ENCODE measurements at places on chromosomes 3 and 15.

DNA sequence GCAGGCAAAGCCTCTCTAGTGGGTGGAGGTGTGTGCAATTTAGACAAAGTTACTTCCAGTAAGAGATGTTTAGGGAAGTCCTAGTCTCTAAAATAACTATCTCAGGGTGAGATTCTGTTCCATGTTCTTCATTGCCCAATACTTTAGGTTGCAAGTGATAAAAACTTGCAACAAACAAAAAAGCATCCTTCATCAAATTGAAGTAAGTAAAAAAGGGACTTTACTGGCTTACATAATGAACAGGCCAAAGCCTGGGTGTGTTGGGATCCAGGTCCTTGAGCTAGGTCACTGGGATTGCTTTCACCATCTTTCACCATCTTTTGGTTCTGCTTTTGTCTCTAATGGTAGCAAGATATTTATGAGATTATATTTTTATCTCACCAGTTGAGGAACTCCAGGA, 38.3 kb downstream of the CX3CR1 start:
- DNase-seq = no peak

DNA sequence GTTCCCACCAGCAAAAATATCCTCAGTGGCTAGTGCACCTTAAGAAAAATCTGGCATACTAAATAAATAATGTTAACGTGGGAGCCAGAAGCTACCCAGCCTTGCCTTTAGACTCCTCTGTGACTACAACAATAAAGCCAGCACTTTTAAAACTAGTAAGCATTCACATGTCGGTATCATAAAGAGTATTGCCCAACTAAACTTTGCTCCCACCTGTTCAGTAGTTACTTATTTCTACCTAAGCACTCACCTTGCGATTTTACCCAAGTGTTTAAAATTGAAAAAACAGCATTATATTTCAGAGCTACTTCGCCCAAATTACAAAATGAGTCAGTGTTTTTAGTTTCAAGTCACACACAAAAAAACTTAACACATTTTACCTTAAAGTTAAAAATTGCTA, 12.8 kb downstream of the ALDH1L1 start:
- DNase-seq = no peak

- DNase-seq = no peak
These were observed 98.4 kb downstream of the ERC2 start for GRCh38 chr3:56369914-56370313.

- DNase-seq = no peak
These were observed 6.0 kb downstream of the HCLS1 start for GRCh38 chr3:121654493-121655385.

GRCh38 chr3:69370156-69370883, 15.6 kb downstream of the FRMD4B start:
- no peak for DNase-seq

DNA sequence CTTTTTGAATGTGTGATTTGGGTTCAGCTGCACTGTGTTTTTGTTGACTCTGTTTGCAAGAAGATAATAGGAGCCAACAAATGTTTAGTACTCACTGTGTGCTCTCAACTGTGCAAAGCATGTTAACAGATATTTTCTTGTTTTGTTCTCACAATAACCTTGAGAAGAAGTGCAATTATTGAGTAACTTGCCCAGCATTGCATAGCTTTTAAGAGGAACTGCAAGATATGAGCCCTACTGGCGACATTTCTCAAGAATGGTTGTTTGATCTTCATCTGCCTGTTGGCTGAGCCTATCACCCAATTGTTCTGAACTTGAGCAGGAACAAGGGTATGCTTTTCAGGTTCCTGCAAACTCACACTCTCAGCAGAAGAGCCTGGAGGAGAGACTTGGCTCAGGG, 43.4 kb upstream of the AGBL1 start:
- no peak for DNase-seq

DNA sequence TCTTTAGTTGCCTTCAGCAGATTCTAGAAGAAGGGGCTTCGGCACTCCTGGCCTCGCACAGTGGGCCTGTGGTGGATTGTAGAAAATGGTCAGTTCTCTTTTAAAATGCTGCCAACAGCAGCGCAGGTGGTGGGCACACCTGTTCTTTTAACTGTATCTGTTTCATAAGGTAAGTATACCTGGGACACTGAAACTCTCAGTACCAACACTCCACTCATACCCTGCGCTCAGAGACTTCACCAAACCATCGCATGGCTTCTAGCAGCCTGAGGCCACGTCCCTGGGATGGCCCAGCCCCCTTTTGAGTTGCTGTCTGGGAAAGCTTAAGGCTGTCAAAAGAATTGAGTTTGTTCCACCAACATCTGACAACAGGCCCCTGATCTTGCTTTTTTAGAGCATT, 56.7 kb upstream of the MCF2L2 start:
- DNase-seq = no peak

- no peak for DNase-seq
These were observed 246.1 kb downstream of the ADAMTS17 start for GRCh38 chr15:100095541-100096247.

DNA sequence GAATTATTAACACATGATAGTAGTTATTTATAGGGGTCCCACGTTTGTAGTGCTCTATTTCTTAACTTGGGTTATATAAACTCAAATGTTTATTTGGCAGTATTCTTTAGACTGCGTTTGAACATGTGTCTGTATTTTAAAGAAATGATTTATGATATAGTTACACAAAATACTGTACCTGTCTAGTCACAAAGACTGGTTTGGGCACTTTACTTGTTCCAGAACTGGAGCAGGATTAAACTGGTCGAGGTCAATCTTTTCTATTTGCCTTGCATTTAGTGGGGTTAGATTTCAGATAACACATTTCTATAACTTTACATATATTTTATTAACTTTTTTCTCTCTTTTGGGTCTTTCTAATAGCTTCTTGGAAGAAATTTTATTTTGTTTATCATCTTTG, 39.5 kb downstream of the HACD3 start:
- DNase-seq = no peak

GRCh38 chr15:81155375-81156218, 21.5 kb downstream of the CFAP161 start:
- no peak for DNase-seq

GRCh38 chr3:108441518-108441917, 68.9 kb downstream of the MYH15 start:
- no peak for DNase-seq

- DNase-seq = no peak
These were observed 405.0 kb downstream of the NTRK3 start for GRCh38 chr15:87851497-87851896.

- no peak for DNase-seq
These were observed 13.5 kb upstream of the KCNAB1 start for GRCh38 chr3:156106721-156107373.

- no peak for DNase-seq
These were observed 46.0 kb upstream of the TSEN2 start for GRCh38 chr3:12438318-12438717.

GRCh38 chr3:139309880-139310279, 33.9 kb upstream of the MRPS22 start:
- no peak for DNase-seq

DNA sequence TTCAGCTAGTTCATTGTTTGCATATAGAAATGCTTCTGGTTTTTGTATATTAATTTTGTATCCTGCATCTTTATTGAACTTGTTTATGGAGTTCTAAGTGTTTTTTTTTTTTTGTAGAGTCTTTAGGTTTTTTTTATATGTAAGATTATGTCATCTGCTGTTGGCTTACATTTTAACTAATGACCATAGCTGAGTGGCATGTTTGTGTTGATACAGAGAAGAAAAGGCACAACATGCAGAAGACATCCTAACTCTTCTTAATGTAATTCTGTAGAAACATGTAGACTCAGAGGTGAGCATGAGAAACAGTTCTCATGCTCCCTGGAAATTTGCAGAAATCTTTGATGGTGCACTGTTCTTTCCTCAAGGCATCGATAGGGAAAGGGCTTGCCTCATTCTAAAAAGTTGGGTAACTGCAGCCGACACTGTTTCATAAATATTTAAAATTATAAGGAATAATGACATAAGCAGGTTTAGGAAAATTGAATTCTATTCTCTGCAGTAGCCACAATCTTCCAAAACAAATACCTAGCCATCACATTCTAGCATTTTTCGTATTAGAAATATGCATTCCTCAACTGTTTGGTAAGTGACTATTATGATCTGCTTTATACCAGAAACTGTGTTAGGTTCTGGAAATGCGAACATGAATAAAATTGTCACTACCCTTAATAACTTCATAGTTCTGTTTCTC, 499.6 kb upstream of the KCNMB2 start:
- DNase-seq = no peak

- no peak for DNase-seq
These were observed 387.5 kb upstream of the ATP11B start for GRCh38 chr3:182405759-182406158.

- DNase-seq = no peak
These were observed 105.2 kb upstream of the EPHA3 start for GRCh38 chr3:89002191-89002590.

DNA sequence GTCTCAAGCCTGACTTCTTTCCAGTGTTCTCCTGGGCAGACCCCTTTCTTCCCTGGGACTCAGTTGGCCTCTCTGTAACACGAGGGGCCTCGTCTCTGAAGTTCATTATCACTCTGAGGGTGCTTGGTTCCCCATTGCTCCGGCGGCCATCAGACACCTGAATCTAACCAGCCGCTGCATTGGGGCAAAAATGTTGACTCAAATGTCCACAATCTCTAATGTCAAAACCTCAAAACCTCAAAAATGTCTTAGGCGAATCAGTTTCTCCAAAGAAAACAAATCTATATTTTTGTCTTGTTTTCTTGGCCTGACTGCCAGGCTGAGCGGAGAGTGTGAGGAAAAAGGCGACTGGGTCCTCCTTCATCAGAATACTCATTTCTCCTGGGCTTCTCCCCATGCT, 220.7 kb downstream of the VPS13C start:
- DNase-seq = no peak

- DNase-seq = no peak
These were observed 161.8 kb upstream of the IQSEC1 start for GRCh38 chr3:13235079-13235478.

DNA sequence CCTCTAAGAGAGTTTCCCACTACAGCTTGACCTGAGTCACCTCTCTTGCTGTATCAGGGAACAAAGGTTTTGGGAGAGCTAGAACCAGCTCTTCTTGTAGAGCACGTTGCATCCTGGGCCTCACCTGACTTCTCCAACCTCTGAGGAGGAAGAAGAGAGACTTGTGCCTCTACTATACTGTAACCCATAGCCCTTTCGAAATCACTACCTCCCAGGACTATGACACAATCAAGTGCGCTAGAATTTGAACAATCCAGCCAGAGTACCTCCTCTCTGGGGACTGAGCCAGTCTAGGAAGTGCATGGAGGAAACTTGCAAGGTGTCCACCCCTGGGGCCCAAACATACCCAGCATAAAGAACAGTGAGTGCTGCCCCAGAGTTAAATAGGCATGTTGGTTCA, 192.8 kb upstream of the BHLHE40 start:
- no peak for DNase-seq

DNA sequence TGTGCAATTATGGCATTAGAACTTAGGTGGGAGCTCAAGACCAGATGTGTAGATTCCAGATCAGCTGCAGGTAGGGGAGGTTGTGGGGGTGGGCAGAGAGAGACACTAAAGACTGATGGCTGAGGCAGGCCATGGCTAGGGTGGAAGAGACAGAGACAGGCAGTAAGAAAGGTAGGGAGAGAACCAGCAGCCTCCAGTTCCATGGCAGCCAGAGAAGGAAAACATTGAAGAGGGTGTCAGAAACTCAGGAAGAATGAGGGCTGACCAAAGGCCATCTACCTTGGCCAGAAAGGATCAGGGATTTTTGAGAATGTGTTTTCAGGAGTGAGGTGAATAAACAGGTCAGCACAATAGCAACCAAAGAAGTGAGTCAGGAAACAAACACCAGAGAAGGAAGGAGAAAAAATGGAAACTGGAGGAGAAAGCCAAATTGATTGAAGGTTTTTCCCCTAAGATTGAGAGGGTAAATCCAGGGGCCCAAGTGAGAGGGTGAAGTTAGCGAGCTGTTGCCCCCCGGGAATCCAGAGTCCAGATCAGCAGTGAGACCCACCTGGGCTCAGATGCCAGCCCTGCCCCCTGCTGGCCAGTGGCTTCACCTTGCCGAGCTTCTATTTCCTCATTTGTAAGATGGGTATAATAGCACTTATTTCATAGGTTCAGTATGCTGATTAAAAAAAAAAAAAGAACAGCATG, 41.0 kb downstream of the ABHD2 start:
- DNase-seq = no peak

GRCh38 chr15:99054892-99055291, 47.3 kb upstream of the PGPEP1L start:
- DNase-seq = no peak

DNA sequence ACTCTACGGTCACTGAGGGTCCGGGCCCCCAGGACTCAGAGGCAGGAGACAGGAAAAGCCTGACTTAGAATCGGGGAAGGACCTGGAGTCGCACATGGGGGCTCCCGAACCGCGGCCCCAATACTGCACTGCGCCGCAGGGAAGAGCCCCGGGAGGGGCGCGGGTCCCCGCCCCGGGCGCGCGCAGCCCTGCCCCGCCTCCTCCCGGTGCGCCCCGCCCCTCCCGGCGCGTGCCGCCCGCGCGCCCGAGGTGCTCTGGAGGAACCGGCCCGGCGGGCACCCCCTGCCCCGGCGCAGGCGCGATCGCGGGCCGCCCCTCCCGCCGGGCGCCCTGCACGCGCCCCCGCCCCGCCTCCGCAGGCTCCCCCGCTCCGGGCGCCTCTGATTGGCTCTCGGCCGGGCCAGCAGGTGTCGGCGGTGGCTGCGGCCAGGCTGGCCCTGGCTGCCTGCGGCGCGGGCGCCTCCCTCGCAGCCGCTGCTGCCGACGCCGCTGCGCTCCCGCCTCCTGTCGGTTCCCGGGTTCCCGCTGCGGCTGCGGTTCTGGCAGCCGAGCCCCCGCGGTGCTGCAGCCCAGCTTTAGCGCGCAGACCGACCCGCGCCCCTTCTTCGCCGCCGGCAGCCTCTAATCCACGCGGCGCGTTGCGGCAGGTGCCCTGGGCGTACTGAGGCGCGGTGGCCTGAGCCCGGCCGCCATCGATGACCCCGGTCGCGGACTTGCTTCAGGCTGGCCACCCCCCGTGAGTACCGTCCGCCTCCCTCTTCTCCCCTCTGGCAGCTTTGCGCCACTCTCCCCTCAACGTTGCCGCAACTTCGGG, at the start of gene MYRIP:
MYRIP (plus strand) TSS at position 429 of the 814 bp plus-strand sequence. CDS start 91,208 bp downstream, outside the sequence.
- DNase-seq = no peak

GRCh38 chr15:59997070-59997701, 6.9 kb upstream of the FOXB1 start:
- no peak for DNase-seq

GRCh38 chr3:30641416-30642251, 35.2 kb downstream of the TGFBR2 start:
- DNase-seq = no peak

DNA sequence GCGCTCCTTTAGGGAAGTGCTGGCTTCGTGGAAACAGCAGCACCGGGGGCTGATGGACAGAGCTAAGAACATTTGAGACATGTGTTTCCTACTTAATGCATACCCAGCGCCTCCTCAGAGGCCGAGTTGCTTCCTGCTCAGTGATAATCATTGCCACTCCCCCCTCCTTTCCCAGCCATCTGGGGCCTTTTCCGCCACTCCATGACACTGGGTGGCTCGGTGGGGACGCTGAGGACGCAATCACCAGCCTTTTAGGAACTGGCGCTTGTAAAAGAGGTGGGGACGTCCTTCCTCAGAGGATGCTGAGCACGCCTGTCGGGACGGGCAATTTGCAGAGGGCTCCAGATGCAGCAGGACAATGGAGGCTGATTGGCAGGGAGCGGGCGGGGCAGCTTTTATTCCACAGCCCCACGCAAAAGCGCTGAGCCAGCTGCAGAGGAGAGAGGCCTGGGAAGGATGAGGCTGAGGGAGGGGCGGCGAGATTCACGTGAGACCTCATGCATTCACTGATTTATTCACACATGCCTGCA, 22.2 kb upstream of the IQSEC1 start:
- no peak for DNase-seq

Measured in cerebellar nuclear complex (tissue), 1 donor.